ENCODE measurements at places on chromosomes 2 and 18. TPM values are rescaled to one million over a fixed set of nuclear protein-coding genes. Genes with fewer than 3 reads are reported as not detected.

- no peak overlapping the region for H3K4me3 ChIP-seq
- H3K36me3 ChIP-seq: peaks cover 6% of the 10 kb centered on the region
- H3K4me1 ChIP-seq: peaks cover 3% of the 10 kb centered on the region
- peaks cover 28% of the 10 kb centered on the region for H3K27me3 ChIP-seq
- no peak for DNase-seq
- no peak overlapping the region for H3K27ac ChIP-seq
Measured at GRCh38 chr2:135009339-135009738, 37.9 kb downstream of the MAP3K19 start.

DNA sequence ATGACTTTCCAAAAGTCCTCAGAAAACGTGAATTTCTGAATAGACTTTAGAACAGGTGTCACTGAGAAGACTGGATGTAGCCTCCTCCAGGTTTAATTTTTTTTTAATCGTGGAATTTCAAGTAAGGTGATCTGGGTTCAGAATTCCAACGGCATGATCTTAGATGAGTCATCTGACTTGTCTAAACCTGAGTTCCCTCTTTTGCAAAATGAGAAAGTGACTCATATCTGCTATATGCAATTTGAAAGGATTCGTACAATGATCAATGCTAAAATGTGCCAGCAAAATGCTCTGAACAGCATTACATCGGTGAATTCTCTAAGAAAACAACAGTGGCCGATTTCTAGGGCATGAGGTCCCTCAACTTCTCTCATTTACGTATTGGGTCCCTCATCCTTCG, 69.1 kb upstream of the ZNF516 start:
- peak overlapping the region; percentile 98 for H3K27ac ChIP-seq
- peak overlapping the region; percentile 64 for H3K4me3 ChIP-seq
- H3K36me3 ChIP-seq: peaks cover 4% of the 10 kb centered on the region
- H3K27me3 ChIP-seq: no peaks in the 10 kb centered on the region

- peak; percentile 52 for DNase-seq
- H3K4me3 ChIP-seq: no peak overlapping the region
- peaks cover 18% of the 10 kb centered on the region for H3K4me1 ChIP-seq
- no peak overlapping the region for H3K27ac ChIP-seq
- no peaks in the 10 kb centered on the region for H3K27me3 ChIP-seq
- no peaks in the 10 kb centered on the region for H3K36me3 ChIP-seq
Measured at GRCh38 chr18:34993289-34993688, 47.9 kb upstream of the MAPRE2 start.

DNA sequence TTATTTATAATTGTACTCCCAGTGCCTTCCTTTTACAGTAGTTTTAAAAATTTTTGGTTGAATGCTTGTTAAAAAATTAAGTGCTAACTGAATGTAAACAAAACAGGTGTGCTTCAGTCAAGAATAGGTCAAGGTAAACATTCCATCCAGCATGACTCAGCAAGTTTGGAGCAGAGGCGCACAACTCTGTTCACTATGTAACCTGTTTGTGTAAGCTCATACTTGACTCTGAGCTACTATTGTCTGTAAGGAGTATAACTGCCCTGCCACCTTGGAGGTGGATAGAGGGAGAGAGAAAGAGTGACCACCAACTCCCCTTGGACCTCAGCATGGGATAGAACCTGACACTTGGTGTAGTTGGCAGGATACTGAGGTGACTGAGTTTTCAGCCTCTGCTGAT, 207.4 kb upstream of the SYT4 start:
- no peak overlapping the region for H3K27ac ChIP-seq
- no peaks in the 10 kb centered on the region for H3K4me1 ChIP-seq
- H3K36me3 ChIP-seq: no peaks in the 10 kb centered on the region
- peaks cover 10% of the 10 kb centered on the region for H3K27me3 ChIP-seq

DNA sequence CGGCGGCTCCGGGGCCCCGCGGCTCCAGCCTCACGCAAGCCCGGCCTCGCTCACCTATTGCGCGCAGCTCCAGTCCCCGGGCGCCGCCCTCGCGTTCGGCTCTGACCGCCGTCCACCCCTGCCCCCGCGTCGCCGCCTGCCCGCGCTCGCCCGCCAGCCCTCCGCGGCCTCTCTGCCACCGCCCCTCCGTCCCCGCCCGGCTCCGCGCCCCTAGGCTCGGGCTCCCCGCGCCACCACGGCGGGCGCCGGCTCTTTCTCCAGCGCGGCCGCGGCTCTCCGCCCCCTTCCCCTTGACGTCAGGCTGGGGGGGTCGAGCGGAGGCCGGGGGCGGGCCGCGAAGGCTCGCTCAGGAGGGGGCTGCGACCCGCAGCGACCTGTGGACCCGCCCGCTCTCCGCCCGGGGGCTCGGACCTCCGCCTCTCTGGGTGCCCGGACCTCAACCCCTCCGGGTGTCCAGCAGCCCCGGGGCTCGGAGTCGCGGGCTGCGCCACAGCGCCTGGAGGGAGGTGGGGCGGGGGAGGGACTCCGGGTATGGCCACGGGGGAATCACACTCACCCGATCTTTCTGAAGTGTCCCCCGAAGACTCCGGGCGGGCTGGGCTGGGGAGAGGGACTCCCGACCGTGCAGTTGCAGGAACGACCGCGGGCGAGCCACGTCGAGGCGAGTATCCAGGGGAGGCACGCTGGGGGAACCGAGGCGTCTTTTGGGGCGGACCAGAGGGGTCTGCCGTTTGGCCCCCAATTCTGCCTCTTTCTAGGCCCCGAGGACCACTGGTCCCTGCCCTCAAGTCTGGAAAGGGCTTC, at the start of gene SEMA4C:
Gene SEMA4C (minus strand): TSS at position 259 of the 804 bp plus-strand sequence. CDS start 2,194 bp downstream, outside the sequence.
- H3K27ac ChIP-seq: no peak within 1 kb of the TSS
- peak; percentile 38 for DNase-seq

PARD3B gene
- total RNA-seq: 11.6 TPM

Data from MCF 10A (cell line).